ENCODE measurements at places on chromosomes 1 and 21. TPM values are rescaled to one million over a fixed set of nuclear protein-coding genes. Genes with fewer than 3 reads are reported as not detected.

DNA sequence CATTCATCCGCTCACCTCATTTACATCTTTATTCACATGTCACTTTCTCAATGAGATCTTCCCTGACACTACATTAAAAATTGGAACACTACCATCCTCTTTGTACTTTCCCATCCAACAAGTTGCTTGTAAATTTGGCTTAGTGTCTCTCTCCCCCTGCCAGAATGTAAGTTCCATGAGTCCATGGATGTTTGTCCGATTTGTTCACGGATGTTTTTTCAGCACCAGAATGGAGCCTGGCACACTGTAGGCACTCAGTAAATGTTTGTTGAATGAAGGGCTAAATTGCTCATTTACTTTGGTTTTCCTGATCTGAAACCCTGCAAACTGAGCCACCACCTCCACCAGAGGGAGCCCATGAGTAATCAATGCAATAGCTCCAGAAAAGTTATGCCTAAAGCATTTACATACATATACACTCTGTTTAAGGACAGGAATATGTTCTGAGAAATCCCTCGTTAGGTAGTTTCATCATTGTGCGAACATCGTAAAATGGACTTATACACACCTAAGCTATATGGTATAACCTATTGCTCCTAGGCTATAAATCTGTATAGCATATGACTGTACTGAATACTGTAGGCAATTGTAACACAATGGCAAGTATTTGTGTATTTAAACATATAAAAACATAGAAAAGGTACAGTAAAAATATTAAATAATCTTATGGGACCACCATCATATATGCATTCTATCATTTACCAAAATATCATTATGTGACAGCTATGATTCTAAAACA is 2.8 kb upstream of the EYA3 start:
- peaks cover 16% of the 10 kb centered on the region for H3K4me1 ChIP-seq
- H3K36me3 ChIP-seq, result no peaks in the 10 kb centered on the region
- H3K4me3 ChIP-seq, result no peak overlapping the region
- H3K27me3 ChIP-seq, result peaks cover 7% of the 10 kb centered on the region
- H3K27ac ChIP-seq, result no peak overlapping the region

DNA sequence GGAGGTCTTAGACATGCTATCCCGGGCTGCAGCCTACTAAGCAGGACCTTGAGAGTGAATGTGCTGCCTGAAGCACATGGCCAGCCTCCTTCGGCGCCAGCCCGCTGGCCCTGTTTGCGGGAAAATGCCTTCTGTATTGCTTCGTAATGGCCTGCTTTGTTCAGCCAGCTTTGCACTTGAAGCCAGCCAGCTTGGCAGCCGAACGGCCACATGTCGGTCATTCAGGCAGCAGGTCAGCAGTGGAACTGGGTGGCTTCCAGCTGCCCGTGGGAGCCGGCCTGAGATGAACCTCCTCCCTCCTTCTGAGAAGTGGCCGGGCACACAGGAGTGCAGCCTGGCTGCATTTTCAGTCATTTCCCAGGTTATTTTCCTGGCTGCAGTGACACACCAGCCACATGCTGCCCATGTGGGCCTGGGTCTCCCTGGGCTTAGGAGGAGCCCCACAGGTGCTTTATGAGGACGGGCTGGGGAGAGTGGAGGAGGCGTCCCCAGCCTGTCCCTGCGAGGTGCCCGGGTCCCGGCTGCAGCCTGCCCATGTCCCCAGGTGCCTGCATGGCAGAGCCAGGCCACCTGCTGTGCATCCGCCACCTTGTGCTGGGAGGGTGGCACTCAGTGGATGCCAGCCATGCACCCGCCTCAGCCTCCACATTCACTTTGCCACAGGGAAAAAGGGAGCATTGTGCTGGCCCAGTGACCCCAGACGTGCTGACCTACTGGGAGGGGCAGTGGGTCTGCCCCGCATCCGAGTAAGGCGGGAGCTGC is 103.5 kb downstream of the SIK1 start:
- H3K36me3 ChIP-seq, result no peaks in the 10 kb centered on the region
- DNase-seq, result no peak
- peaks cover 35% of the 10 kb centered on the region for H3K4me1 ChIP-seq
- H3K4me3 ChIP-seq, result no peak overlapping the region
- H3K27ac ChIP-seq, result no peak overlapping the region

- no peaks in the 10 kb centered on the region for H3K36me3 ChIP-seq
- no peaks in the 10 kb centered on the region for H3K4me1 ChIP-seq
- H3K27ac ChIP-seq, result no peak overlapping the region
- H3K4me3 ChIP-seq, result no peak overlapping the region
Measured at GRCh38 chr1:119865627-119866026, 30.7 kb downstream of the ADAM30 start.

DNA sequence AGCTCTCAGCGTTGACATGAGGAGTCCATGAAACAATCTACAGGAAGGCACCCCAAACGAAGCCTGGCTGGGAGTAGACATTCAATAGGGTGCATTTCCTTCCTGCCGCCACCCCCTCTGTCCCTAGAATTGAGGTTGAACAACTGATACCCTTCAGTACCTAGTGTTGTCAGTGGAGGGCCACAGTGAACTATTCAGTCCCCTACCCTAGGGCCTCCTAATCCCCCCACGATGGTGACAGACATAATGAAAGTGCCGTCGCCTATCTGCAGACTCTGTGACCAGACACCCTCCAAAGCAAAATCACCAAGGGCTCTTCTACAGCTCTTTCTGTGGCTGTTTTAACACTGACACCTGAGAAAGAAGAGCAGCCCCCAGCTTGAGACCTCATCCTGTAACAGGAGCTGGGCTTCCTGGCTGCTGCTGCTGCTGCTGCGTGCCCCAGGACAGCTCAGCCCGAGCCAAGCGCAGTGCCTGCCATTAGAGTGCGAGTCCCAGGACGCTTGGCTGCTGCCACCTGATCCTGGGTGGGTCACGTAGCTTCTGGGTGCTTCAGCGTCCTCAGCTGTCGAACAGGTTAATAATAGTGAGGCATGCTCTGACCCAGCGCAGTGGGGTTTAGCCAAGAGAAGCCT is 183.0 kb downstream of the ZBTB18 start:
- H3K36me3 ChIP-seq, result no peaks in the 10 kb centered on the region
- peaks cover 21% of the 10 kb centered on the region for H3K4me1 ChIP-seq
- H3K27ac ChIP-seq, result no peak overlapping the region
- no peak for DNase-seq

The CELSR2 gene
- 8.6 TPM for total RNA-seq

DNA sequence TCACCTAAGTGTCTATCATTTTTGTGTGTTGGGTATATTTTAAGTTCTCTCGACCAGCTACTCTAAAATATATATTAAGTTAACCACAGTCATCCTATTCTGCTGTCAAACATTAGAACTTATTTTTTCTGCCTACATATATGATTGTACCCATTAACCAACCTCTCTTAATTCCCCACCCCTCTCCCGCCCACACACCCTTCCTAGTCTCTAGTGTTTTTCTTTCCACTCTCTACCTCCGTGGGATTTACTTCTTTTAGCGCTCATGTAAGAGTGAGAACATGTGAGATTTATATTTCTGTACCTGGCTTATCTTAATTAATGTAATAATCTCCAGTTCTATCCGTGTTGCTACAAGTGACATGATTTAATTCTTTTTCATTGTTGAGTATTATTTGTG is 26.6 kb downstream of the KCNK2 start:
- H3K4me1 ChIP-seq, result peaks cover 8% of the 10 kb centered on the region
- no peak overlapping the region for H3K27ac ChIP-seq
- H3K36me3 ChIP-seq, result peaks cover 5% of the 10 kb centered on the region
- H3K27me3 ChIP-seq, result peaks cover 7% of the 10 kb centered on the region
- H3K4me3 ChIP-seq, result no peak overlapping the region
- DNase-seq, result no peak

The RGS4 gene
- 14.1 TPM for total RNA-seq

GRCh38 chr1:64378826-64379225 is 91.1 kb upstream of the CACHD1 start:
- DNase-seq, result no peak
- H3K27me3 ChIP-seq, result peaks cover 2% of the 10 kb centered on the region
- H3K36me3 ChIP-seq, result no peaks in the 10 kb centered on the region
- H3K4me3 ChIP-seq, result no peak overlapping the region
- no peaks in the 10 kb centered on the region for H3K4me1 ChIP-seq

DNA sequence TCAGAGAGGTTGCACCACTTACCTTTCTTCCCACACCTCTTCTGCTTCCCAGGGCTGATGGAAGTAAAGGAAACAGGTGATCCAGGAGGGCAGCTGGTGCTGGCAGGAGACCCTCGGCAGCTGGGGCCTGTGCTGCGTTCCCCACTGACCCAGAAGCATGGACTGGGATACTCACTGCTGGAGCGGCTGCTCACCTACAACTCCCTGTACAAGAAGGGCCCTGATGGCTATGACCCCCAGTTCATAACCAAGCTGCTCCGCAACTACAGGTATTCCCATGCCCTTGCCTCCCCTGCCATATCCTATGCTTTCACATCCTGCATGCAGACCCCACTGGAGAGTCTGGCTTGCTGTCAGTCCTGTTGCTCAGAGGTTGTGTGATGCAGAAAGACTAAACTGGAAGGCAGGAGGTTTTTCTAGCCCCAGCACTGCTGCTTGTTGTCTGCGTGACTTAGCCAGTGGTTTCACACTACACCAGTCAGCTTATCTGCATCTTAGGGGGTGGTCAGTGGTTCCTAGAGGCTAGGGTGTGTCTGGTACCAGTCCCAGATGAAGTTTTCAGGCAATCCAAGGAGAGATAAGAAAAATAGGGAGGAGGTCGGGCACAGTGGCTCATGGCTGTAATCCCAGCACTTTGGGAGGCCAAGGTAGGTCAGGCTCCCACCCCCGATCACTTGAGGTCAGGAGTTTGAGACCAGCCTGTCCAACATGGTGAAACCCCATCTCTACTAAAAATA is 10.2 kb downstream of the RHOC start:
- H3K27ac ChIP-seq, result no peak overlapping the region
- no peaks in the 10 kb centered on the region for H3K27me3 ChIP-seq
- no peak for DNase-seq

GRCh38 chr21:31397515-31397926 is 53.5 kb upstream of the TIAM1 start:
- no peak overlapping the region for H3K4me3 ChIP-seq
- no peak for DNase-seq
- no peaks in the 10 kb centered on the region for H3K36me3 ChIP-seq
- no peaks in the 10 kb centered on the region for H3K27me3 ChIP-seq
- H3K4me1 ChIP-seq, result no peaks in the 10 kb centered on the region

DNA sequence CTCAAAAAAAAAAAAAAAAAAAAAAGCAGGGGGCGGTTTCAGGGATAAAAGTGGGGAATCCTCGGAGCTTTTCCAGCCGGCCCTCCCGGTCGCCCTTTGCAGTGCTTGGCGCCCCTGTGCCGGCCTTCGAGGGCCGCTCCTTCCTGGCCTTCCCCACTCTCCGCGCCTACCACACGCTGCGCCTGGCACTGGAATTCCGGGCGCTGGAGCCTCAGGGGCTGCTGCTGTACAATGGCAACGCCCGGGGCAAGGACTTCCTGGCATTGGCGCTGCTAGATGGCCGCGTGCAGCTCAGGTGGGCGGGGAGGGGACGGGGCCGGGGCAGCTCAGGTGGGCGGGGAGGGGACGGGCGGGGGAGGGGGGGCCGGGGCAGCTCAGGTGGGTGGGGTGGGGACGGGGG is 25.3 kb downstream of the RNF223 start:
- H3K27me3 ChIP-seq, result no peaks in the 10 kb centered on the region
- no peak for DNase-seq
- H3K4me1 ChIP-seq, result no peaks in the 10 kb centered on the region

DNA sequence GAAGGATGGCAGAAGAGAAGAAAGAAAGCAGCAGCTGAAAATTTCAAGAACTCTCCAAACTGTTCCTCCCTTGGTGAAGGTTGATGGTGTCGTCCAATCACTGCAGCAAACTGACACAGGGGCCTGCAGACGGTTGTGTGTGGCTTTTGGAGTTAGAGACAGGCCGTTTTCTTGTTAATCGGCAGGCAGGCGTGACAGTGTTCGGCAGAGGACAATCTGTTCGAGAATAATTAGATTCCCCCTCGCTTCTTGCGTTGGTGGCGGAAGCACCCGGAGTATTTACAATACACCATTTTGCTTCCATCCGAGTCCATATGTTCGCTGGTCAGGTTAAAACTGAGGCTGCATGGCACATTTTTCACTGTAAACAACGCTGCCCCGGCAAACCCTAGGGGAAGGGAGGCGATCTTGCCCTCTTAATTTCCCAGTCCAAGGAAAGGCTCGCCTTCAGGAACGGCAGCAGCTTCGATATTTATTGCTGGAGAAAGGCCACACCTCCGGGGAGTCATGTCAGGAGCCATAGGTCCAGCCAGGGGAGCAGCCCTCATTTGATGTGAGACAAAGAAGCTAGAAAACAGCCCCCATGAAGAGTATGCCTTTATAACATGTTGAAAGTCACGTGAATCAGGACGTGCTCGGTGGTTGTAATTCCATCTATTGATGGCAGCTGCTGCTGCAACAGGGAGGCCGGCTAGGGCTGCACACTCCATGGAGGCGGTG is 360.1 kb downstream of the SMYD3 start:
- peaks cover 15% of the 10 kb centered on the region for H3K4me1 ChIP-seq
- H3K4me3 ChIP-seq, result no peak overlapping the region
- H3K27me3 ChIP-seq, result no peaks in the 10 kb centered on the region
- no peak overlapping the region for H3K27ac ChIP-seq
- DNase-seq, result no peak

- no peak overlapping the region for H3K27ac ChIP-seq
- H3K4me1 ChIP-seq, result peaks cover 12% of the 10 kb centered on the region
Measured at GRCh38 chr1:18091660-18092446, 15.7 kb upstream of the IGSF21 start.

DNA sequence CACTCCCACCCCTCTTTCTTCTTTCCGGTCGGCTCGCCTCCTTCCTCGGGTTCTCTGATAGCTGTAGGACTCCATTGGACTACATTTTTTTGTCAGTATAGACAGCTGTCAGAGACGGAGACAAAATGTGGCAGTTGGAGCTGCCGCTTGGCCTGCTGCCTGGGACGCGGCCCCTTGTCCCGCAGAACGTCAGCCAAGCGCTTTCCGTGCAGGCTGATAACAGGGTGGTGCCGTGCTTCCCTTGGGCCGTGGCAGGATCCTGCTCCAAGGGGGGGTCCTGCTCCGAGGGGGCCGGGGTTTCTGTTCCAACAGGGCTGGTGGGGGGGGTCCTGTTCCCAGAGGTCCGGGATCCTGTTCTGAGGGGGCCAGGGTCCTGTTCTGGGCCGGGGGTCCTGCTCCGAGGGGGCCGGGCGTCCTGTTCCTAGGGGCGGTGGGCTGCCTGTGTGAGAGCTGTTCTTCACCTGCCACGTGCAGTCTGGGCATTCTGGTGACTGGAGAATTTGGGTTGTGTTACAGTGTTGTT is 4.9 kb downstream of the SKI start:
- peak overlapping the region; percentile 97 for H3K4me3 ChIP-seq
- peaks cover 8% of the 10 kb centered on the region for H3K36me3 ChIP-seq
- peak overlapping the region; percentile 98 for H3K27ac ChIP-seq

The C4BPA gene
- total RNA-seq, result not detected

The CHODL gene
- total RNA-seq, result 0.22 TPM

- no peak overlapping the region for H3K4me3 ChIP-seq
- no peaks in the 10 kb centered on the region for H3K27me3 ChIP-seq
- H3K27ac ChIP-seq, result no peak overlapping the region
Measured at GRCh38 chr1:63122079-63122478, 200.3 kb upstream of the FOXD3 start.

Data from chondrocyte (in vitro differentiated cells).